Aorta (tissue), 5 donors: ENCODE measurements at places on chromosomes 5 and 9. TPM values are rescaled to one million over a fixed set of nuclear protein-coding genes. Genes with fewer than 3 reads are reported as not detected.
A peak's percentile ranks its signal among the peaks of the same experiment; 100 is the strongest.

DNA sequence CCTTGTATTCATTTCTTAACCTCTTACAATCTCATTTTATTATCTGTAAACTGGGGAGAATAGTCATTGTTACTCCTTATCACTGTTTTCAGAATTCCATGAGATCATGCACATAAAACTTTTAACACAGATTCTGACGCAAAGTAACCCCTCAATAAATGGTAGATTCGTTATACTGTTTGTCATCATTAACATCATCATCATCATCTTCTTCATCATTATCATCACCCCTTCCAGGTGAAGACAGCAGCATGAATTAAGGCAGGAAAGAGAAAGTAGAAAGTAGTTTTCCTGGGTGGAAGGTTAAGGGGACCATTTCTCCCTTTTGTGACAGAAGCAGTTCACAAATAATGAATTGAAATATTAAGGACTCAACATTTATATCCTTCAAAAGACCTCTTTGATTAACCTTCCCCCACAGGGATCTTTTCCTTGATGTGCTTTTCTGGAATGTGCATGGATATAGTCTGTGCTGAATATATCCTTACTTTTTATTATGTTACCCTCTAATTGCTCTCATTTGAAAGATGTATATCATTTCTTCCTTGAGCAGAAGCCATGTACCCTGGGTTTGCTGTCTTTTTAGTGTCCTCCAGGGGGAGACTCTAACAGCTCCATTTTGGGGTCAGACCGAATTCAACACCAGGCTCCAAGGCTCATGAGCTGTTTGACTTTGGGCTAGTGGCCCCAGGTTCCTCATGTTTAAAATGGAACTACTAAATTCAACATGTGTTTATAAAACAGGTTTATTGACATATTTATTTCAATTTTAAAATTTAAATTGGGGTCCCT is 1029.9 kb upstream of the WWC1 start:
- no peaks in the 10 kb centered on the region for H3K4me1 ChIP-seq
- H3K4me3 ChIP-seq, result no peak overlapping the region
- no peak for DNase-seq
- no peaks in the 10 kb centered on the region for H3K36me3 ChIP-seq

DNA sequence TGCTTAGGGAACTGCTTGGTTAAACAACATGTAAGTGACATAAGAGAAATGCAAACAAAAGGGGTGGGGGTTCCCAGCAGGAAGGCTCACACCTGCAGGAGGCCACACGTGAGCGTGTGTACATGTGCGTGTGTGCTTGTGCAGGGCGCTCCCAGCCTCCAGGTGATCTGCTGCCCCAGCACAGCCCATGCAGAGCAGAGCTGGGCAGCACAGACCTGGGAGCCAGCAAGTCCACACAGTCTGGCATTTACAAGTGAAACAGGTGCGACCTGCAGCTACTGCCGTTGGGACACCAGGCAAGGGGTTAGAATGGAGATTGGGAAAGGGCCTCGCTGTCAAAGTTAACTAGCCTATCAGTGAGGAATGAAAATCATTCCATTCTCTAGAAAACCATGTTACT is 41.8 kb downstream of the GRAMD2B start:
- no peak for DNase-seq
- H3K27ac ChIP-seq, result no peak overlapping the region
- peaks cover 5% of the 10 kb centered on the region for H3K36me3 ChIP-seq
- no peak overlapping the region for H3K4me3 ChIP-seq

DNA sequence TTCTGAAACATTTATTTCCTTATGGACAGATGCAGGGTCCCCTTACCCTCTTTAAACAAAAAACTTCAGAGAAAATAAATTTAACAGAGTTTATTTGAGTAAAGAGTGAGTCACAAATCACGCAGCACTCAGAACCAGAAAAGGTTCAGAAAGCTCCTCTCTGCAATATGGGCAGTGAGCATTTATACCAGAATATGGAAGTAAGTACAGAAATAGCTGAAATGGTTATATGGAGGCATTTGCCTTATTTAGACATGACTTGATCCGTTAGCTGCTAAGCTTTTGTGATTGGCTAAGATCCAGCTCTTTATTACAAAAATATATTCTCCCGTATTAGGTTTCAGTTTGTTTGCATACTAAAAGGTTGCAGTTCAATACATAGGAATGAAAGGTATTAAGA is 1554.1 kb downstream of the EFNA5 start:
- H3K27ac ChIP-seq, result no peak overlapping the region
- H3K4me1 ChIP-seq, result no peaks in the 10 kb centered on the region

DNA sequence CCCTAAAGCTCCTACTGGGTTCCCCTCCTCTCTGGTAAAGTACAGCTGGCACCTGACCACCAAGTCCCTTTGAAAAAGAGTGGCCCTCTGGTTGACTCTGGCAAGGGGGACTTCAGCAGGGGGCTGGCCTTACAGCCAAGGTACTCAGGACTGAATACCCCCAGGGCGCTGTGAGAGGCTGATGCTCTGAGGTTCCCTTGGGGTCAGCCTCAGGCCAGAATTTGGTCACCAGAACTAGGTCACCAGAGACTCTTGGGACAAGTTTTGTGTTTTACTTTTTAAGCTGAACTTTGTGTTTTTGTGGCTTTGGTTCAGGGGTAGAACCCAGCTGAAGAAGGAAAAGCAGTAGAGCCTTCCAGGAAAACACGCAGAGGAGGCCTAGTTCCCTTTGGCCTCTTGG is 23.3 kb upstream of the SMU1 start:
- no peaks in the 10 kb centered on the region for H3K27me3 ChIP-seq
- no peaks in the 10 kb centered on the region for H3K36me3 ChIP-seq
- H3K27ac ChIP-seq, result no peak overlapping the region
- no peaks in the 10 kb centered on the region for H3K4me1 ChIP-seq
- H3K4me3 ChIP-seq, result no peak overlapping the region
- DNase-seq, result no peak

- H3K4me3 ChIP-seq, result no peak overlapping the region
- peaks cover 1% of the 10 kb centered on the region for H3K36me3 ChIP-seq
- DNase-seq, result no peak
- H3K27ac ChIP-seq, result no peak overlapping the region
- no peaks in the 10 kb centered on the region for H3K27me3 ChIP-seq
Observed at GRCh38 chr9:14107977-14108376, 206.0 kb downstream of the NFIB start.

GRCh38 chr5:133121080-133121479 is 69.3 kb downstream of the HSPA4 start:
- H3K27ac ChIP-seq, result no peak overlapping the region
- no peaks in the 10 kb centered on the region for H3K27me3 ChIP-seq

DNA sequence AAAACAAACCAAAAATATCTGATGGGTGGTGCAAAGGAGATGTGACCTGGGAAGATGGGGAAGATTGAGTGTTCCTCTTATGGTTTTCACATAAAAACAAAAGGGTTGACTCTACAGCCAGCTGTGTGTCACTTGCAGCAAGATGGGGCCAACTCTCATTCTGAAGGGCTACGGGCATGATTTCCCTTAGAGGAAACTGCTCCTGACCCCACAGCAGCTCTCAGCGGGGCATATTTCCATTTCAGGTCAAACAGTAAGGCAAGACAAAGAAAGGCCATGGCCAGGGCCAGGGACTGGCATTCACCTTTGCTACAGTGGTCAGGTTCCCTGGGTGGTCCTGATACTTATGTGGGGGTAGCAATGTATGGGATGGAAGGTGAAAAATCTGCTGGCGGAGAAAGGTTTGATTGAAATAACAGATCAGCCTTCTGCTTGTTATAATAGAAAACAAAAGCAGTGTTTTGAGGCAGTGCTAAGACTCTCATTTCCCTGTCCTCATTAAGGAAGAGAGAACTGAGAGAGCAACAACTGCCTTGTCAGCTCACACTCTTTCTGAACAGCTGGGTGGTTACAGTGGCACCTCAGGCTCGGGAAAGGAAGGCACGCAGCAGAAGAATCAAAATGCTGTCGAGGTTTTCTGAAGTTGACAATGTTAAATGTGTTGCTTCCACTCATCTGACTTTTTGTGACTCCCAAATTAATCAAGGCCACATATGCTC is 120.7 kb upstream of the PCA3 start:
- H3K4me1 ChIP-seq, result peaks cover 3% of the 10 kb centered on the region
- peaks cover 14% of the 10 kb centered on the region for H3K36me3 ChIP-seq
- H3K27ac ChIP-seq, result peak overlapping the region; percentile 57
- no peaks in the 10 kb centered on the region for H3K27me3 ChIP-seq
- H3K4me3 ChIP-seq, result no peak overlapping the region
- no peak for DNase-seq

GRCh38 chr5:161544350-161544765 is 2.2 kb downstream of the GABRB2 start:
- H3K4me1 ChIP-seq, result no peaks in the 10 kb centered on the region
- H3K36me3 ChIP-seq, result no peaks in the 10 kb centered on the region
- H3K27ac ChIP-seq, result no peak overlapping the region
- H3K4me3 ChIP-seq, result no peak overlapping the region
- peak; percentile 42 for DNase-seq

- H3K36me3 ChIP-seq, result no peaks in the 10 kb centered on the region
- DNase-seq, result no peak
- no peaks in the 10 kb centered on the region for H3K4me1 ChIP-seq
- no peaks in the 10 kb centered on the region for H3K27me3 ChIP-seq
- H3K27ac ChIP-seq, result no peak overlapping the region
Observed at GRCh38 chr5:181036816-181037364, 3.2 kb upstream of the BTNL9 start.

- H3K4me1 ChIP-seq, result peaks cover 2% of the 10 kb centered on the region
- H3K27ac ChIP-seq, result no peak overlapping the region
Observed at GRCh38 chr5:111502956-111503355, 9.4 kb downstream of the STARD4 start.

Gene BNC2
- total RNA-seq, result 22.0 TPM

Gene EFNA5
- 11.8 TPM for total RNA-seq

Gene SURF6
- 16.3 TPM for total RNA-seq

Gene FLT4
- 13.7 TPM for total RNA-seq

Gene TERT
- not detected for total RNA-seq
